ENCODE measurements at places on chromosomes 7 and 10.

GRCh38 chr10:52908478-52908877 is 135.9 kb upstream of the MBL2 start:
- DNase-seq, result no peak

DNA sequence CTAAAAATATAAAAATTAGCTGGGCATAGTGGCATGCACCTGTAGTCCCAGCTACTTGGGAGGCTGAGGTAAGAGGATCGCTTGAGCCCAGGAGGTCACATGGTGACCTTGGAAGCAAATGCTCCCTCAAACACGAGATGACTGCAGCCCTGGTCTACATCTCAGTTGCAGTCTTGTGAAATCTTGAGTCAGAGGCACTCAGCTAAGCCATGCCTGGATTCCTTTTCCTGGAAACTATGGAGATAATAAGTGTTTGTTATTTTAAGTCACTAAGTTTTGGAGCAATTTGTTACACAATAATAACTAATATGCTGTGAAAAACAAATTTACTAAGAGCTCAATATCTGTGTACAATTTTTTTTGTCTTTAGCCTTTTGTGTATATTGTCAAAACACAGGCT is 284.3 kb upstream of the KAT6B start:
- DNase-seq, result no peak

DNA sequence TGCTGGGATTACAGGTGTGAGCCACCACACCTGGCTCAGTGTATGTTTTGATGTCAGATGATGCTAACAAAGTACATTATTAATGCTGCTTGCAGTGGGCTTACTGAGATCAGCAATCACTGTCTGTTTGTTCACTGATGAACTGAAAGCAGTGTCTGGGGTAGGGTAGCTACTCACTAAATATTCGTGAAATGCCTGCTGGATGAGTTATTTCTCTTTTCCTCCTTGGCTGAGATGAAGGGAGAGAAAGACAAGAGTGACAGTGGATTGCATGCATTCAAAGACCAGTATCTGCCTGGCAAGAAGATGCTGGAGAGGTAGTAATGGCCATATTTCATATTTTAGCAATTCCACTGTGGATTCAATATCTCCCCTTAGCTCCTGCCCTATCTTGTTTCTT is 32.3 kb downstream of the FAM107B start:
- no peak for DNase-seq

DNA sequence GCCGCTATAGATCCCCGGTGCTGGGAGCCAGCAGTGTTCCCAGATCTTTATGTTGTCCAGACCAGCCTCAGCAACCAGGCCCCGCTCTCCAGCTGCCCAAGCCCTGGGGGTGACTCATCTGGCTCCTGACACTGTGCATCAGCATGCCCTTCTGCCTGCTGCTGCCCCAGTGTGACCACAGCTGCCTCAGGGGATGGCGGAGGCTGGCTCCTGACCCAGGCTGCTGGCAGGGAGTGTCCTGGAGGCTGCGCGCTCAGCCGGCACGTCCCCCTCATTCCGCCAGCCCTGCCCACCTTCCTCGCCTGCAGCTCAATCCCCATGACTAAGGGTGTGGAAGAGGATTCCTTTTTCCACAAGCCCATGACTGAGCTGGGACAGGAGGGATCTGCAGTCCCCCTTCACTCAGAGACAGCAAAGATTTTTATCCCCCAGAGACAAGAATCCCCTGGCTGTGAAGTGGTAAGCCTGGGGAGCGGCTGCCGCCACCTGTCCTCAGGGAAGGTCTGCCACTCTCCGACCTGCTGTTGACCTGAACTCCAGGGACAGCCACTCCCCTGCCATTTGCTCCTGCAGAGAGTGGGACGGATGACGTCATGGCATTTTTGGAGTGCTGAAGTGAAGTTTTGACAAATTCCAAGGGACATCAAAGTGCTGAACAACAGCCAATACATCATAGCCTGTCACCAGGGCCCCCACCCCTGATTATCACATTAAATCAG is 182.8 kb upstream of the BMPER start:
- no peak for DNase-seq

GRCh38 chr7:97025130-97025499 is 484 bp upstream of the DLX5 start:
- DNase-seq, result no peak

- DNase-seq, result no peak
These were observed 20.2 kb upstream of the SLC35G1 start for GRCh38 chr10:93873420-93874115.

- no peak for DNase-seq
These were observed 543.3 kb downstream of the TNS3 start for GRCh38 chr7:47038621-47039020.

GRCh38 chr10:11793762-11794479 is 29.2 kb upstream of the PROSER2 start:
- no peak for DNase-seq

- peak; percentile 7 for DNase-seq
These were observed 31.1 kb downstream of the LMTK2 start for GRCh38 chr7:98137826-98138151.

DNA sequence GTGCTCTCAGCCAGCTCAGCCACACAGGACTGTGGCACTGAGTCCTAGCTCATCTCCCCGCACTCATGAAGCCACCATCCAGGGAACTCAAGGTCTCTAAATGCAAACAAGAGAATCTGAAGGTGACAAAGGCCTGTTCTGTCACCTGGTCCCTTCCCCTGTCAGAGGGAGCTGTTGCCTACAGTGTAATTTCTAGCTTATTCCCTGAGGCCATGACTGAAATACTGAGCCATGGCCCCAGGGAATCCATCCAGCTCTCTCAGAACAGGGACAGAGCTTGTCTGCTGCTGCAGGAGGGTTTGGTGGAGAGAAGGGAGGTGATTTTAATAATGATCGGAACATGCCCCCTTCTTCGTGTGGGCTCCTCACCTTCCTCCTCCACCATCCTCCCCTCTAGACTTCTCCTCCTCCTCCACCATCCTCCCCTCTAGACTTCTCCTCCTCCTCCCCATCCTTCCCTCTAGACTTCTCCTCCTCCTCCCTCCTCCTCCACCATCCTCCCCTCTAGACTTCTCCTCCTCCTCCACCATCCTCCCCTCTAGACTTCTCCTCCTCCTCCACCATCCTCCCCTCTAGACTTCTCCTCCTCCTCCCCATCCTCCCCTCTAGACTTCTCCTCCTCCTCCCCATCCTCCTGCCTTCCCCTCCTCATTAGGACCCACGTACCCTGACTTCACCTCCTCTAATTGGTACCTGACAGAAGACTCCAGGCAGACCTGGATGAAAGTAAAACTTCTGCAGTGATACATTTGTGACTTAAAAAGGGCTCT is 338.0 kb upstream of the MKI67 start:
- DNase-seq, result no peak

- no peak for DNase-seq
These were observed 76.8 kb downstream of the HIBADH start for GRCh38 chr7:27585781-27586447.

- no peak for DNase-seq
These were observed 8.6 kb downstream of the UNCX start for GRCh38 chr7:1241258-1241602.

DNA sequence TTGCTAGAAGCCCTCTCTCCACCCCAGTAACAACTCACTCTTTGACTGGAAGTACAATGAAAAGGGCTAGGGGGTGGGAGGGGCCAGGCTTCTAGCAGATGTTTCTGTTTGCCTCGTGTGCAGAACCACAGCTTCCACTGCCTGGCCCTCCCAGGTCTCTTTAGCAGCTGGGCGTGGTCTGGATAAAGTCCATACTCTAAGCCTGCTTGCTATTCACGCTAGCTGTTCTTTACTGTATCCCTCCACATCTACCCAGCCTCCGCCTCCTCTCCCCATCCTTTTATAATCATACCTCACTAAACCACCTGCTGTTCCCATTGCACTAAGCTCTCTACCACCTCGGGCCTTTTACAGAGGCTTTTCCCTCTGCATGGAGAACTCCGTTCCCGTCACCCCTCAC is 288.8 kb downstream of the CAMK1D start:
- DNase-seq, result no peak

GRCh38 chr7:77867537-77867865 is 68.9 kb downstream of the PHTF2 start:
- no peak for DNase-seq

GRCh38 chr7:30159698-30160143 is 24.9 kb downstream of the MTURN start:
- no peak for DNase-seq

GRCh38 chr7:1662767-1663166 is 7.3 kb upstream of the ELFN1 start:
- no peak for DNase-seq

DNA sequence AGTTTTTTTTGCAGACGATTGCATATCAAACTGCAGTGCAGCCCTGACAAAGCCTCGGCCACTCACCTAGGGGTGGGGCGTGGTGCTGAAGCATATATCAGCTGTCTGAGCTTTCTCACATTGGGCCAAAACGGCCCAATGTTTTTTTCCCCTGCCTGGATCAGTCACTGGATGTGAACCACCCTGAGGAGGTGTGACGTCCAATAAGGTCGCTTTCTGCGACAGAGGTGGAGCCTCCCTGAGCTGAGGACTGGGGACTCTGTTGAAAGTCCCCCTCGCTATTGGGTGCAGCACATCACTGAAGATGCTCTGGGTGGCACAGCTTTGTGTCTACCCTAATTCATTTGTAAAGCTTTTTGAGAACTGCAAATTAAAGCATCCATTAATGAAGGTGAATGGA is 60.9 kb downstream of the SEM1 start:
- no peak for DNase-seq

- DNase-seq, result no peak
These were observed 213.3 kb downstream of the WDR11 start for GRCh38 chr10:121064491-121064890.

- no peak for DNase-seq
These were observed 93.2 kb downstream of the INPP5A start for GRCh38 chr10:132630666-132631337.

GRCh38 chr10:15483215-15484075 is 112.4 kb upstream of the FAM171A1 start:
- DNase-seq, result no peak

Data from CD4-positive, alpha-beta T cell treated with Interleukin-2 at 100 ng/mL for 4 hours (primary cell).